RCC 7860 (cell line): ENCODE measurements at places on chromosomes 7 and 10.

DNA sequence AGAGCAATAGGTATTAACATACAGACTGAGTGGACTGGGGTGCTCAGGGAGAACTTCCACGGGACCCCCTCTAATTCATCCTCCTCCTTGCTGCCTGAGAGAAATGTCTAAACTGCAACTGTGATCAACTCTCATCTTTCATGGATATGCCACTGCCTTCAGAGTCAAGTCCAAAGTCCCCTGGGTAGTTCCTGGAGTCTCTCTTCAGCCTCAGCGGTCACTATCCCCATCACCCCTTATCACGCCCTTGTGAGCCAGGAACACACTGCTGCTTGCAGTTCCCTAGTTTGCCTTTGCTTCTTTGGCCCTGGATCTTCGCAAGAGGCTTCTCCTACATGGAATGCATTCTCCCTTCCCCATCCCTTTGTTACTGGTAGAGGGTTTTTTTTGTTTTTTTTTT lies 58.7 kb upstream of the AUTS2 start:
- DNase-seq = no peak

DNA sequence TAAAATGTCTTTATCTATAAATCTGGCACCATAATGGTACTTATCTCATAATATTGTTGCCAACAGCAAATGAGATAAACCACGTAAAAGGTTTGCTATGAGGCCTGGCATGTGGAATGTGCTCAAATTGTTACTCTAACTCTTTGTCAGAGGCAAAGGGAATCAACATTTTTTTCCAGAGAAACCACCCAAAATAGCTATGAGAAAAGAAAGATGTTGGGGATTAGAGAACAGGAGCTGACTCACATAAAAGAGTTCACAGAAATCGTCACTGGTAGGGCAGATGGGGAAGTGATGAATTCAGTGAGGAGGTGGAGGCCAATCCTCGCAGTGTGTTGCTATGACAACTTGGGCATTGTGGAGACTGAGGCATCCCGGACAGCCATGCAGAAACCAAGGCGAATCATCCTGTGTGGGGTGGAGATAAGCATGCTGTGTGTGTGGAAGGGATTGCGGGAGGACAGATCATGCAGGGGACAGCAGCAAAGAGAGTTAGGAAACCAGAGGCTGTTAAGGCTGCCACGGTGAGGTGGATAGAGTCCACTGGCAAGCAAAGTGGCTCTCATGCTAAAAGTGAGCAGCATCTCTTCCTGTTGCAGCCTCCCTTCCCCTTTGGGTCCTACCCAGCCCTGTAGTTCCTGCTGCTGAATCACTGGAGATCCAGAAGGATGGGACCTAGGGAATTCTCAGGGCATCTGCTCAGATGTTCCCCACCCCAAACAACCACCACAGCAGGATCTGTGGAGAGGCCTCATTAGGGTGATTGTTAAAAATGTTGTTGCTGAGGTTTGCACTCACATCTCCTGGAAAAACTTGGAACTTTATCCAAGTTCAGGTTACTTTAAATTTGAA lies 103.9 kb downstream of the CUBN start:
- DNase-seq = peak; percentile 97

GRCh38 chr7:67407392-67408071 lies 410.9 kb downstream of the TYW1 start:
- DNase-seq = no peak

GRCh38 chr10:52956461-52956860 lies 183.9 kb upstream of the MBL2 start:
- peak; percentile 18 for DNase-seq

GRCh38 chr10:62000726-62001125 lies 99.2 kb downstream of the ARID5B start:
- DNase-seq = no peak

GRCh38 chr7:135757719-135758411 lies 9.3 kb upstream of the FAM180A start:
- no peak for DNase-seq

- DNase-seq = no peak
These were observed 7.7 kb downstream of the PON1 start for GRCh38 chr7:95316588-95316987.

DNA sequence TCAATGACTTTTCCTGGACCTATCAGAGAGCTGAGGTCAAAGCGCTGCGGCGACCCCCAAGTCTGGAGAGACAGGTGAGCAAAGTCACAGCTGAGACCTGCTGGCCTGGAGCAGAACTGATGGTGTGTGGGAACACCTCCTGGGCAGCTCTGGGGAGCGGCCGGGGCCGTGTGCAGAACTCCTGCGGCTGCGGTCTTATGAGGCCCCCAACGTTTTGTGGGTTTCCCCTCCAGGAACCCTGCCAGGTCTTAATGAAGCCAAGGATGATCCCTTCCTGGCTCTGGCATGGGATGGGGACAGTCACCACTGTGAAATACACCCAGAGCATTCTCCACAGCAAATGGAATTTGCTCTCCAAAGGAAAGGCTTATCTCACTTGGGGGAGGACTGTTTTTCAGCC lies 26.1 kb downstream of the DPYSL4 start:
- no peak for DNase-seq

GRCh38 chr7:116465125-116465524 lies 34.4 kb upstream of the CAV2 start:
- peak; percentile 70 for DNase-seq

- DNase-seq = no peak
These were observed 211.2 kb downstream of the SEMA3D start for GRCh38 chr7:84975586-84976185.

DNA sequence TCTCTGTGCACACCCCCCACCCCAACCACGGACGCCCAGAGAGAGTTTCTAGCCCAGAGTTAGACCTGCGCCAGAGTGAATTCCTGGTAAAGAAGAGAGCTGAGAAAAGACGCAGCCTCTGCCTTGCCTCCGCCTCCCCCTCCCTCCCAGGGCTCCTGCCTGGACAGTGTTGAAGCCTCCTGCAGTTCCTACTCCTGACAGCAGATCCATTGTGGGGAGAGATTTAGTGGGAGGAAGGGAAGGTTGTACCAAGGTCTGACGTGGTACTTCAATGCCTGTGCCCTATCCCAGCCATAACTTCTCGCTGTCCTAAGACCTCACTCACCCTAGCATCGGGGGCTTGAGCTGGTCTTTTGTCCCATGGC lies 952 bp downstream of the SRRM3 start:
- no peak for DNase-seq

DNA sequence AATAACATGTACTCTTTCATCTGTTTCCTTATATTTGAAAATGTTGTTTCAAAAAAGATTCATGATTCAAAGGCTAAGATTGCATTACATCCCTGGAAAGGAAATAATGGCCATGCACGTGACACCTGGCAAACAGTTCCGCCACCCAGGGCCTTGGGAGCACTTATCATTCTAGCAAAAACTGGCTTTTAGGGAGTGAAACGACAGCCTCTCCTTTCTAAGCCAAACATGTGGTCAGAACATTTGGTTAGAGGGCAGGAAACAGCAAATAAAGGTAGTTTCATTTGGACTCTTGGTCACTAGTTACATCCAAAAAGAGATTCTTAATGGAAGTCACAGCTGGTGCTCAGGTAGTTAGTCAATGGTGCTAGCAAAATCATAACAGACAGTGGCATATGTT lies 83.5 kb downstream of the FAS start:
- DNase-seq = no peak

DNA sequence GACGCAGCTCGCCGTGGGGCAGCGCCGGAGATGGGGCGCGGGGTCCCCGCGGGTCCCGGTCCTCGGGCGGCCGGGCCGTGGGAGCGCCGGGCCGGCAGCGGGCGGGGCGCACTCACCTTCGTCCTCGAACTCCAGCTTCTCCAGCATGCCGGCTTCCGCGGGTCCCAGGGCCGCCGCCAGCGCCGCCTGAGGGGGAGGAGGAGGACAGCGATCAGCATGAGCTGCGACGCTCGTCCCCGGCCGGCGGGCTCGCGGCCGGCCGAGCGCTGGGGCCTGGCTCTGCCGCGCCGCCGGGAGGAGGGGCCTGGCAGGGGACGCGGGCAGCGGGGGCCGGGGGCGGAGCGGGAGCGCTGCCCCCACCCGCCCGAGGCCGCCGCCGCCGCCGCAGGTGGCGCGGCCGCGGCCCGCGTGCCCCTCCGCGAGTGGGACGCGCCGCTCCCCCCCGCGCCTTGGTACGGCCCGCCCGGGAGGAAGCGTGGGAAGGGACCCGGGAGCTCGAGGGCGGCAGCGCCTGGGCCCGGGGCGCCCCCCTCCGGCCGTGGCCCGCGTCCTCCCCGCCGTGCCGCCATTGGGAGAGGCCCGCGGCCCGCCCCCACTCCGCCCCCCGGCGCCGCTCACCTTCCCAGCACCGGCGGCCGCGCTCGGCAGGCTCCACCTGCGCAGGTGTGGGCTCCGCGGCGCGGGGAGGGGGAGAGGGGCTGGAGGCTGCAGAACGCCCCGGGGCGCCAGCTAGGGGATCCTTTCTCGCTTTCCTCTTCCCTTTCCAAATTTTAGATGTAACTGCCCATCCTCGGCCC lies 112.5 kb upstream of the RHEB start:
- DNase-seq = peak; percentile 74

GRCh38 chr10:88041243-88042159 lies 178.1 kb downstream of the PTEN start:
- no peak for DNase-seq
